Stimulated activated CD4-positive, alpha-beta T cell treated with anti-CD3 and anti-CD28 coated beads, TNF-alpha, amount 100 ng/mL, for 1 hour (primary cell): ENCODE measurements at places on chromosomes 13 and 19.
A peak's percentile ranks its signal among the peaks of the same experiment; 100 is the strongest.

DNA sequence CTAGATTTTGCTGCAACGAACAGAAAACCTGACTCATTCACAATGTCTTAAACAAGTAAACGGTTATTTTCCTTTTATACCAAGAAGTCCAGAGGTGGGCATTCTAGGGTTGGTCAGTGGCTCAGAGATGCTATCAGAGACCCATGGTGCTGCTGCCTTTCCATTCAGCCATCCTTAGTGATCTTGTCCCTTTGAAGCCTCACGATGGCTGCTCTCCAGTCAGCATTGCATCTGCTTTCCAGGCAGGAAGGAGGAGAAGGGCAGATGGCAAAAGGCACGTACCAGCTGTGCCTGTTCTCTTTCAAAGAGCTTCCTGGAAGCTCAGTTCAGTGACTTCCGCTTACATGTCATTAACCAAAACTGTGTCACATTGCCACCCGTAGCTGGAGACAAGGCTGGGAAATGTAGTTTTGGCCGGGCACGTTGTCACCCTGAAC is 30.1 kb downstream of the WDFY2 start:
- DNase-seq: peak; percentile 4

- DNase-seq: no peak
Observed at GRCh38 chr13:111893071-111893606, 173.8 kb upstream of the SOX1 start.

DNA sequence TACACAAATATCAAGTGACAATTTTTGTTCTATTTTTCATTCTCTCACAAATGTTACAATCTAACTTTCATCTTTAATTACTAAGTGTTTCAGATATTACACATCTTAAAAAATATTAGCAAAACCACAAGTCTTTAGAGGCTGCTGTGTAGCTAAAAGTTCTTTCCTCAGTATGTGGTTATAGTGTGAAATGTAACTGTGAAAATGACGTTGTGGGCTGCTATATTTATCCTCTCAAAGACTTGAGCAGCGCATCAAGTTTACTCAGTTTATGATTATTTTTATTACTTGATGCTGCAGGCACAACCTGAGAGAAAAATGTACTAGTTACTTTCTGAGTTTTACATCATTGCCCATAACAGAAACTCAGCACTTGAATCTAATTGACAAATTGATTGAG is 2860.6 kb upstream of the PCDH20 start:
- no peak for DNase-seq

- no peak for DNase-seq
Observed at GRCh38 chr19:4800591-4801081, 9.1 kb downstream of the FEM1A start.

- DNase-seq: peak; percentile 92
Observed at GRCh38 chr19:14472202-14472938, 2.8 kb downstream of the PTGER1 start.
